Nucleus accumbens (tissue), 56 donors: ENCODE measurements at places on chromosomes 3 and 15.

- DNase-seq, result no peak
These were observed 80.6 kb downstream of the RAD18 start for GRCh38 chr3:8882642-8883041.

- no peak for DNase-seq
These were observed 6.1 kb upstream of the IL12A start for GRCh38 chr3:159982442-159982974.

GRCh38 chr15:31301673-31301990, 25.0 kb upstream of the KLF13 start:
- DNase-seq, result no peak

DNA sequence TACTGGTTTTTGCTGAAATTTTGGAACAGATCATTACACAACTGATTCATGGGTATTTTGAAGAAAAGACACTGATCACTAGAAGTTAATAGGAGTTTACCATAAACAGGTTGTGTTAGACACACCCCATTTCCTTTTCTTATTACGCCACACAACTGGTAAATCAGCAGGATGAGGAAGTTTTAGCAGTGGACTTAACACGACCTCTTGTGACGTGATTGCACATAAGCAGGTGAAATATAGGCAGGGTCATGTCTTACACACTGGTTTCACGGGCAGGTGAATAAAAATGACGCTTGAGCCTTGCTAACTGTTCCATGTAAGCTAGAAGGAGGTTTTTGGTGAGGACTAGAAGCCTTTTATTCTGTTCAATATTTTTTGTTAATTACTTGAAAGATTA, 27.1 kb upstream of the TPRG1 start:
- no peak for DNase-seq
